Activated CD4-positive, alpha-beta T cell treated with anti-CD3 and anti-CD28 coated beads for 4 hours (primary cell): ENCODE measurements at places on chromosomes 5 and 9.

- no peak for DNase-seq
Measured at GRCh38 chr9:137250329-137251193, 525 bp upstream of the STPG3 start.

GRCh38 chr5:180591311-180591887 is at the start of gene SCGB3A1:
SCGB3A1 (minus strand) TSS chr5:180591499; CDS start chr5:180591462, 37 bp downstream.
- no peak for DNase-seq

GRCh38 chr5:149216496-149216895 is 55.2 kb upstream of the AFAP1L1 start:
- no peak for DNase-seq

- no peak for DNase-seq
Measured at GRCh38 chr5:21085791-21086190, 1097.8 kb upstream of the CDH18 start.

GRCh38 chr5:60365001-60365400 is 335.0 kb downstream of the DEPDC1B start:
- DNase-seq = no peak

DNA sequence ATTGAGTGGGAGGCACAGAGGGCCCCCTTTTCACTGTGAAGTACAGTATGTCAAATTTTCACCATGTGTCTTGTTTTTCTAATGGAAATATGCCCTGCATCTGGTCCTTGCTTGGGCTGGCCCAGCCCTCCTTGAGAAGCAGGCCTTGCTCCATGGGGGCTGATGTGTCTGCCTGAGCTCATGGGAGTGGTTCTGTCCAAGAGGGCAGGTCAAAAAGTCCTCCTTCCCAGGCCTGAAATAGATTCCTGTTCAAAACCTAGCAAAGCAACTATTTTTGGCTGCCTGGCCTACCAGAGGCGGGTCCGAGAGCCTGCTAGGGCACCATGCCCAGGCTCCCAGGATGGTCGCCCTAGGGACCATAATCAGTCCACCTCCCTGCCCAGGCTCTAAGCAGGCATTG is 40.5 kb upstream of the NEURL1B start:
- no peak for DNase-seq

- DNase-seq = no peak
Measured at GRCh38 chr5:157870837-157871834, 12.2 kb upstream of the CLINT1 start.

DNA sequence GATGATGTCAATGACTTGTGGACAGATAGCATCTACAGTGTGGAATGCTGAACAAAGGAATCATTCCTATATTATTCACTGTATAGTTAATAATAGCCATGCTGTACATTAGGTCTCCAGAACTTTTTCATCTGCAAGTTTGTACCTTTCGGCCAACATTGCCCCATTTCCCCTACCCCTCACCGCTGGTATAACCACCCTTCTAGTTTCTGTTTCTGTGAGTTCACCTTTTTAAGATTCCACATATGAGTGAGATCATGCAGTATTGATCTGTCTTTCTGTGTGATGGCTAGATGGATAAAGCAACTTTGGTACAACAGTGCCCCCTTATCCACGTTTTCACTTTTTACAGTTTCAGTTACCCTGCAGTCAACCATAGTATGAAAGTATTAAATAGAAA is 18.8 kb upstream of the ALDH1B1 start:
- no peak for DNase-seq

DNA sequence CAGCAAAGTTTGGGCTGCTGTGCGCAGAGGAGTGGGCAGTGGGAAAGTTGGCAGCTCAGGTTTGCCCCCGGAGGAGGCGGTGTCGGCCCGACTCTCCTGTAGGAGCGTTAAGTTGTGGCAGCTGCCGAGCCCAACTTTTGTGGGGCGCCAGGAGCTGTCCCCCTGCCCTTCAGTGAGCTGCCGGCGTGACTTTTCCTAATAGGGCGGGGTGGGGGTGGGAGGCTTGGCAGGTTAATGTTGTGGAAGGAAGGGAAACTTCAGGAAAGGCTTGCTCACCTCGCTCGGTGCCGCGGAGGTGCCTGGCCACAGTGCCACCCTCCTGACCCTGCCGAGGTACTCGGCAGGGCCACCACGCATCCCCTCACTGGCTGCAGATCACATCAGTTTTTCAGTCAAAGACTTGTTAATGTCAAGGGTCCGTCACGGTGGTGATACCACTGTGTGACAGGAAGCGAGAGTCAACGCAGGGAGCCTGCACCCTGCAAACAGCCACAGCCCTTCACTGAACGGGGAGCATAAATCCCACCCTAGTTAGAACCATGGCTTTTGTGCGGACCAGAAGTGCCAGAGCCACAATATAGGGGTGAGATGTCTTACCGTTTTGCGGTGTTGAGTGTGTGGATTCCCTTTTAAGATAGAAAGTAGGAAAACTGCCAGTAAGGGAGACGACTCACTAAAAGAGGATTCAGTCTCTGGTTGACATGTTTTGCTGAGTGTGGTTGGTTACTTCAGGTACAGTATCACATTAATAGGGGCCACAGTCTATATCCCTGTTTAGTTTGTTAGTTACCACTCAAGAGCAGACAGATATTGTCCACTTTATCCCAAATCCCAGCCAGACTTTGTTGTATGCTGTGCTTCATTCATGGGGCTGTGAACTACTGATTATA is 796 bp downstream of the LNPEP start:
- peak; percentile 31 for DNase-seq

- no peak for DNase-seq
Measured at GRCh38 chr5:57499262-57500050, 16.8 kb upstream of the ACTBL2 start.

GRCh38 chr5:133111299-133111698 is 59.5 kb downstream of the HSPA4 start:
- DNase-seq = peak; percentile 75

- no peak for DNase-seq
Measured at GRCh38 chr9:89448381-89448780, 49.5 kb downstream of the SEMA4D start.

DNA sequence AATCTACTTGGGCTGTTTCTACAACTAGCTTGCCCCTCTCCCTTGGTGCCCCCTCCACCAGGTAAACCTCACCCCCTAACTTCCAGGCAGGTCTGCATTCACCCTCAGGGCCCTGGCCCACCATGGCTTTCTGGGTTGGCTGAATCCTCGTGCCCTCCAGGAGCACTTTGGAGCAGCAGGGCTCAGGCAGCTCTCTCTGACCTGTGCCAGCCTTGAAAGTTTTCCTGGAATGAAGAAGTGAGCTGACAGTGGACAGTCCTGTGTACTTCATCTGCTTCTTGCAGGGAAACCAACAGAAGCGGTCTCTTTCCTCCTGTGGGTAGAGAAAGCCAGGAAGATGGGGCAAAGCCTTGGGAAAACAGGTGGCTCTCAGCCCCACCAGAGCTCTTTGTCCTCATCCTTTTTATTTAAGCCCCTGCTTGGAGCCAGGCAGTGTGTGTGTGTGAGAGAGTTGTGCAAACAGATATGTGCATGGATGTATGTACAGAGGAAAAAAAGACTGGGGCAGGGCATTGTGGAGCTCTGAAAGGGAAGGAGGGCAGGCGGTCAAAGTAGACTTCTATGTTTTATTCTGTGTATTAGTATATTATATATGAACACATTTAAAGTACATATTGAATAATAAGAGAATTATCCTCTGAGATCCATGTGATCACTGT is 62.3 kb upstream of the SPRY4 start:
- no peak for DNase-seq

DNA sequence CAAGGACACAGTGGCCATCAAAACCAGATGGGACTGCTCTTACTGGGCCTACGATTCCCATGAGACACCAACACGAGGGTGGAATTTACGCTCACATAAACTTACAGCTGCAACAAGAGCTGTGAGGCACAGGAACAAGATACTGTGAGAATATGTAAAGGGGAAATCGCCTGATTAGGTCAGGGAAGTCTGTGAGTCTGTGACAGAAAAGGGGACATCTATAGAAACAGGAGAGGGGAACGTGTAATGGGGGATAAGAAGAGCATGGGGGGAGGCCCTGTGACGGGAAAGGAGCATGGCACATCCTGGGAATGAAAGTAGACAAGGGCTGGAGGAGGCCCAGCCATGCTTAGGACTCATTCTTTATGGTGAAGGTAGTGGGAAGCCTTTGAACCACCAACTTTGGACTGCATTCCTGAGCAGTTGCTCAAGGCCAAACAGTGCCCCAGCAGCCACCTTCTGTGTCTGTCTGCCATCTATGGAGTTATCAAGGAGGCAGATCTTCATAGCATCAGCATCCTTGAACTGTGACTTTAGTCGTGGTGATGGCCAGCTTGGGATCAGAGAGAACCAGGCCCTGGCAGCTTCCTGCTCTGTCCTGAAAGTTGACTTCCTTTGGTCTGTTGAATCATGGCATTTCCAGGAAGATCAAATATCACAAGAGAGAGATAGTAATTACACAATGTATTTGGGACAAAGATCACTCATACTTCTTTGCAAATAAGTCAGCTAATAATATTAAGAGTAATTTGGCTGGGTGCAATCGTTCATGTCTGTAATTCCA is 87.9 kb upstream of the FAM169A start:
- no peak for DNase-seq

DNA sequence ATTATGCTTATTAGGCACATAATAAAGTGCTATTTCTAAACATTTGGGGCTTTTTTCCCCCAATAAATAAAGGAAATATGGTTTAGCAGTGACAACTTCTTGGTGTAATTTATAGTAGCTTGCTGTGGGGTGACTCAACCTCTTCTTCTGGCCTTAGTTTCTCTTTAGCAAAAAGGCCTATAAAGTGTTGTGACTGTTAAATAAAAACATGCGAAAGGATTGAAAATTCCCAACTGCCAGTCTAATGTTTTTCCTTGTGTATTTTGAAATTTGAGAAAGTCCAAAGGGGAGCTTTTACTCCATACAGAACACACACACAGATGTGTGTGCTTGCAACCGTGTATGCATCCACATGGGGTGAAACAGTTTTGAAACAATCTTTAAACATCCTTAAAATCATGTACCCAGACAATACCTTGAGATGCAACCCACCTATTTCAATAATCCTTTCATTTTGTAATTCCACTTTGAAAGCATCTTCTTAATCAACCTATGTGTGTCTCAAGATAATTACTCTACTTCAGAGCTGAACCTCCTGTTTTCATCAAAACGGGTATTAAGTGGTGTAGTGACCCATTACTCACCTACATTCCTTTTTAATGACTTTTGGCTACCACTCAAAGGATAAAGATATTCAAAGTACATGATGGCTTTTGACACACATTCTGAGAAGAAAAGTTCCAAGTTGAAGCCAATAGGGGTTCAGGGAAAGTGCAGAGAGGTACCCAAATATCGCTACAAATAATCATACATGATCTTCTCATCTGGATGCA is 123.8 kb downstream of the DROSHA start:
- no peak for DNase-seq

DNA sequence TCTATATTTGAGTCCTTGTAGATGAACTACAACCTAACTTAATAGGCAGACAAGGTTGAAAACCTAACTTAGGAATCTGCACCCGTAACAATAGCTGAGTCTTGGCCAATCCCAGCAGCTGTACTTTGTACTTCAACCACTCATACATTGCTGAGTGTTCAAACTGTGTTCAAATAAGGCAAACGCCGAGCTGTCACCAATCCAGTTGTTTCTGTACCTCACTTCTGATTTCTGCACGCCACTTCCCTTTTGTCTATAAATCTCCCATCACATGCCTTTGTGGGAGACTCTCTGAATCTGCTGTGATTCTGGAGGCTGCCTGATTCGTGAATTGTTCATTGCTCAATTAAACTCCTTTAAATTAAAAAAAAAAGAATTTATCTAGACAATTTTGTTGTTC is 167.8 kb upstream of the TUT7 start:
- no peak for DNase-seq

GRCh38 chr5:42035526-42035925 is 110.4 kb downstream of the FBXO4 start:
- no peak for DNase-seq

DNA sequence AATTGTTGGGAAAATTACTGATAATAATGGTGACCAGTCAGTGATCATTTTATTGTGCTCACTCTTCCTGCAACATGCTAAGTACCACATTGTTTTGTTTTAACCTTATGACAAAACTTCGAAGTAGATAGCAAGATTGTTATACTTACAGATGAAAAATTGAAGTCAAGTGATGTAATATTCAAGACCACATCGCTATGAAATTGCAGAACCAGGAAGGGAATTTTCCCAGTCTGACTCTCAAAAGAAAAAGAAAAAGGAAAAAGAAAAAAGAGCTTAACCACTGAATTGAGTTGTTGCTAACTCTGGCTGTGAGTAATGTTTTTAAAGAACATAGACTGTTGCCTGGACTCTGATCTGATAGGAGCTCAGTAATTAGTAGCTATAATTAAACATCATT is 170.6 kb upstream of the HAPLN1 start:
- DNase-seq = no peak

DNA sequence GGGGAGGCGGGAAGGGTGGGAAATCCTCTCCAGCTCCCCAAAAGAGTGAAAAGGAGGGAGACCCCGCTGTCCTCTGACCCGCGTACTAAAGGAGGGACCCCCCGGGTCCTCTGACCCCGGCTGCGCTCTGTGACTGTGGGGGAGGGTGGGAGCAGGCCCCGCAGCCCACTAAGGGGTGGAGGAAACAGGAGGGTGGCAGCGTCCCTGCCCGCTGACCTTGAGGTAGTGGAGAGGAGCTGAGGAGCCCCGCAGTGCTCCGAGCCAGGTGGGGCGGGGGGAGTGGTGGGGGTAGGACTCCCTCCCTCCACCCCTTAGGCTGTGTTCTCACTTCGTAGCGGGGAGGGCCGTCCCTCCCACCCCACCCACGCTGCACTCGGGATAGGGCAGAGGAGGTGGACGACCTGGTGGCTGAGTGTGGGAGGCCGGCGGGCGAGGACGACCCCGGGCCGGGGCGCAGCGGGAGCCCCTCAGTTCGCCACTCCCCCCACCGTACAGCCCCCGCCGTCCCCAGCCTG is 449 bp upstream of the ADCY2 start:
- DNase-seq = no peak

GRCh38 chr9:138013836-138014562 is 136.4 kb downstream of the CACNA1B start:
- no peak for DNase-seq

DNA sequence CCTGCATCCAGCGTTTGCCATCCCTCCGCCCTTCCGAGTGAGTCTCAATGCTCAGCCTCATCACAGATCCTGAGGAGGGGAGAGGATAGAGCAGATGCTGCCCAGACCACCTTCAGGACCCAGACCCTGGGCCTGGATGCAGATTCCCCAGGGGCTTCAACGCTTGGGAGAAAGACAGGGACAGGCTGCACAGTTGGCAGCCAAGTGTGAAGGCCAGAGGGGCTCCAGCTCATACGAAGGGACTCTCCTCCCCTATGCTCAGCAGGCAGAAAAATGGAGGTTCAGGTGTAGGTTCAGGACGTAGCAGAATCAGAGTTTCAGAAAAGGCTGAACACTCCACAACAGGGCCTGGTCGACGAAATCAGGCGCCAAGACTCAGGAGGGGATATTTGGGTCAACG is 378.5 kb upstream of the IRX1 start:
- DNase-seq = no peak

GRCh38 chr5:178206166-178207101 is 2.1 kb downstream of the HNRNPAB start:
- DNase-seq = no peak
